ENCODE measurements at places on chromosomes 7 and 10. TPM values are rescaled to one million over a fixed set of nuclear protein-coding genes. Genes with fewer than 3 reads are reported as not detected.

DNA sequence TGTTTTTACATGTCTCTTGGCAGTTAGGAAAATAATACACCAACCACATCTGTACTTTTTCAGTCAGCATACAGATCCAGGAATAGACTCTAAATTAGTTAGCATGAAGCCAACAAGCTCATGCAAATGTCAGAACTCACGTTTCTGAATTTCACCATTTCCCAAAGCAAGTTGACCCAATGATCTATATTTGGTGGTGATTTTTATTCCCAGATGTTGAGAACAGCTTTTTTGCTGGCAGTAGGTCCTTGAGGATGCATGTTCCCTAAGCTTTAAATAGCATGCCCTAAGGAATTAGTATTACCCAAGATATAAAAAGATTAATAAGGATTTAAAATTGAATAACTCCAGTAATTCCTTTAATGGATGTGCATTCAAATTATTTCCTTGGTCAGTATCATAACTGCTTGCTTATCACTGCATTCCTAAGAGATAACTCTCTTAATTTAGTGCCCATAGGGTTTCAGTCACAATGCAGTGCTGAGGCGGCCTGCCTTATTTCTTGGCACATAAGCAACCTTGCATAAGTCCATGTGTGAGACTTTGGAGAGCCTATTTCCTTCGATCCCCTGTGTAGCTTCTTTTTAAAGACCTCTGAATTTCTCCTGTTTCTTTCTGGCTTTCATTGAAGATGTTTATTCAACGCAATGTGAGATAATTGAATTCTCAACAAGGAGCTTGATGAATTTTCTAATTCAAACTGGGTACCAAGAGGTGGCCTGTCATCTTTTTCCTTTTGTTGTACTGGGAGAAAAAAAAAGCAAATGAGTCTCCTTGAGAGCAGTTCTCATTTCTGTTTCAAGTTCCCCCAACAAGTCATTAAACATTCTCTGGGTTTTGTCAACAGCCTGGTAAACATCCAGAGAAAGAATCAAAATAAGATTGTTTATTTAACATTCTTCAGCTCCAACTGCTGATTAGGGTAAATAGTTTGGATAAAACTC, 135.3 kb upstream of the MEOX2 start:
- no peak overlapping the region for H3K27ac ChIP-seq
- no peaks in the 10 kb centered on the region for H3K4me1 ChIP-seq
- no peak overlapping the region for H3K4me3 ChIP-seq

- DNase-seq, result no peak
- peaks cover 88% of the 10 kb centered on the region for H3K27me3 ChIP-seq
- no peak overlapping the region for H3K27ac ChIP-seq
Measured at GRCh38 chr10:69576334-69577011, 3.3 kb upstream of the NEUROG3 start.

The NRCAM gene
- total RNA-seq, result 0.05 TPM

The NOC3L gene
- 22.2 TPM for total RNA-seq

- H3K4me1 ChIP-seq, result no peaks in the 10 kb centered on the region
- H3K27me3 ChIP-seq, result no peaks in the 10 kb centered on the region
- no peak overlapping the region for H3K27ac ChIP-seq
- DNase-seq, result no peak
Measured at GRCh38 chr7:86407291-86407690, 236.4 kb upstream of the GRM3 start.

The NPSR1 gene
- total RNA-seq, result not detected

The CALML3 gene
- total RNA-seq, result not detected

DNA sequence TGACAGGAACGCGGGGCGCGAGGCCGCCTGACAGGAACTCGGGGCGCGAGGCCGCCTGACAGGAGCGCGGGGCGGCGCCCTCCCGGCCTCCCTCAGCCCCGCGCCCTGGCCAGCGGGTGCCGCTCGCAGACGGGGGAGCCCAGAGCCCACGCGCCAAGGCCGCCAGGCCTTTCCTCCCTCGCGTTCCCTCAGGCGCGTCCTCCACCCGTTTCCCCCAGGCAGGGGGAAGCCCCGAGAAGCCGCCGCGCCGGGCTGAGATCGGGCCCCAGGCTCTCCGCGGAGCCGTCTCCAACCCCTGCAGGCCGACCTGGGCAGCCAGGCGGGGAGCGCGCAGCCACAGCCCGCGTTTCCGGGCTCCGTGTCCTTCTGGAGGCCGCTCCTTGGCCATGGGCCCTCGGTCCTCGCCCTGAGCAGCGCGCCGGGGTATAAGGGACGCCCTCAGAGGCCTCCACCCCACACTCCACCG, 17.7 kb downstream of the PTPRN2 start:
- H3K4me3 ChIP-seq, result no peak overlapping the region
- H3K4me1 ChIP-seq, result no peaks in the 10 kb centered on the region
- DNase-seq, result no peak
- H3K27ac ChIP-seq, result no peak overlapping the region
- H3K36me3 ChIP-seq, result no peaks in the 10 kb centered on the region
- H3K27me3 ChIP-seq, result peaks cover 16% of the 10 kb centered on the region

DNA sequence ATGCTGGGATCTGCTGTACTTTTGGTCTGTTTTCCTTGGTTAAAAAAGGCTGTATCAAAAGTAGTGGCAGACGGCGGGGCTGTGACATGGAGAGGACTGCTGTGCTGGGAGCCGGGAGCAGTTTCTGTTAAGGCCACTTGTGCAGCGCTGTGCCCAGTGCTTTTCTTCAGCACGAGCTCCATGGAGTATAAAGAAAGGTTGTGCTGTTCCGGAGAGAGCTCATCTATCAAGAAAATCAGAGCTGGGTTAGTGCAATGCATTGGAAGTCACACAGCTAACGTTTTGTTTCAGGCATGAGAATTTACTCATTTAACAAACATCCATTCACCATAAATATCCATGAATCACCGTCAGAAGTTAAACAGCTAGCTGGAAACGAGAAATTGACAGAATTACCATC, 62.0 kb downstream of the KIAA1549 start:
- peaks cover 11% of the 10 kb centered on the region for H3K27me3 ChIP-seq
- no peak overlapping the region for H3K4me3 ChIP-seq
- H3K4me1 ChIP-seq, result peaks cover 16% of the 10 kb centered on the region

- no peak for DNase-seq
- no peaks in the 10 kb centered on the region for H3K36me3 ChIP-seq
- H3K27me3 ChIP-seq, result no peaks in the 10 kb centered on the region
- H3K4me3 ChIP-seq, result no peak overlapping the region
- H3K4me1 ChIP-seq, result no peaks in the 10 kb centered on the region
- H3K27ac ChIP-seq, result no peak overlapping the region
Measured at GRCh38 chr7:157863906-157864810, 527.4 kb downstream of the DNAJB6 start.

DNA sequence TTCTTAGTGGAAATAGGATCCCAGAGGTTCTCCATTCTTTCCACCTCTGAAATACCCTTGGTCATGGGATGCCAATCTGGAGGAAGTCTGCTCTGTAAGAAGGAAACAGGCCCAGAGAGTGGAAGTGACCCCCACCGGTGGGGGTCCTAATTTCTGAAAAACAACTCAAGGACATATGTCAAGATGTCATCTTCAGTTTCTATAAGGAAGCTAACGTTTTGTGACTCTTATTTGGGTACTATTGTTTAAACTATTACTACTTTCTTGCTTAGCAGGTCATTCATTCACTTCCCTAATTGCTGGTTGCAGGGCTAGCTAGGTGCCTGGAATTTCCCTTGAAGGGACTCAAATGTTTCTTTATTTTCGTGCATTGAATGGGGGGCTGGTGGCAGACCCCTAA, 1.9 kb upstream of the ZNF775 start:
- H3K36me3 ChIP-seq, result peaks cover 24% of the 10 kb centered on the region
- no peak for DNase-seq
- peak overlapping the region; percentile 67 for H3K27ac ChIP-seq
- H3K4me3 ChIP-seq, result no peak overlapping the region

GRCh38 chr10:21368022-21368582, 157.4 kb downstream of the SKIDA1 start:
- H3K27ac ChIP-seq, result no peak overlapping the region
- H3K4me3 ChIP-seq, result no peak overlapping the region
- peaks cover 5% of the 10 kb centered on the region for H3K4me1 ChIP-seq

DNA sequence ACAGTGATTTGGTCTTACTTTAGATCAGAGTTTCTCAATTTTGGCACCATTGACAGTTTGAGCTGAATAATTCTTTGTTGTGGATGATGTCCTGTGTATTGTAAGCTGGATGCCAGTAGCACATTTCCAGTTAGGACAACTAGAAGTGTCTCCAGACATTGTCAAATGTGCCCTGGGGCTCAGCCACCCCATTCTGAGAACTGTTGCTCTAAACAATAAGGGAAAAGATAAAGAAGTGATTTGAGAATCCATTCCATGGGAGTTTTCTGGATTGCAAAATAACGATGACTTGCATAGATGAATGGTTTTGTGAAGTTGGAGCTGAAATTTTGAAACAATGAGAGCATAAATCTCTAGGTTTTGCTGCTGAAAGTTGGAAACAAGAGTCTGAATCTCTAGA, 44.6 kb downstream of the NUP205 start:
- H3K27ac ChIP-seq, result no peak overlapping the region
- peaks cover 46% of the 10 kb centered on the region for H3K36me3 ChIP-seq
- no peaks in the 10 kb centered on the region for H3K4me1 ChIP-seq
- no peak for DNase-seq
- no peaks in the 10 kb centered on the region for H3K27me3 ChIP-seq
- H3K4me3 ChIP-seq, result no peak overlapping the region

DNA sequence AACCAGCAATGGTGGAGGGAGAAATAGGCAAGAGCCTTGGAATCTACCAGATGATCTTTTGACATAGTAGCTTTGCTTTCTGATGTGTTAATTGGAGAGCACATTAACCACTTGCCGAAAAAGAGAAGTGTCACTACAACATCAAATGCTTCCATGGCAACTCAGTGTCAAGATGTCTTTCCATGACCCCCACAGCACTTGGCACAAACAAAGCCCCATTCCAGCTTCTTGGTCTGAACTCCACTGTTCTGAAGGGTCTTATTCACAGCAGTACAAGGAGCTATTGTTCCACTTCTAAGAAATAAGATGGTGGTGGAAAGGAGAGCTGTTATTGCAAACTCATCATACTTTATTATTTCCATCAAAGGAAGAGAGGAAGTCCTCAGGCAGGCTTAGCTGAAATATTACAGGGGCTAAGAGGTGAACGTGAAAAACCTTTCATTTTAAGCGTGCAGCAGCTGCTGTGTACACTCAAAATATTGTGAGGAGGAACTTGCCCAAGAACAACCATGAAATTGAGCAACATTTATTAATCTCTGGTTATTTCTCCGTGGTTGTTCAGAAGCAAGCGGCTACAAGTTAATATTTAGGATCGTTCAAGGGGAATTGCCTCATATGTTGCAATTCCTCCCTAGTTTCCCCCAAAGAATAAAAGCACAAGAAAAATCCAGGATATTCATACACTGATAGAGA, 354.8 kb upstream of the CELF2 start:
- no peak for DNase-seq
- H3K27ac ChIP-seq, result no peak overlapping the region
- no peak overlapping the region for H3K4me3 ChIP-seq
- H3K27me3 ChIP-seq, result no peaks in the 10 kb centered on the region
- no peaks in the 10 kb centered on the region for H3K36me3 ChIP-seq

The AKAP9 gene
- total RNA-seq, result 41.5 TPM

Measured in activated CD8-positive, alpha-beta T cell treated with anti-CD3 and anti-CD28 coated beads, Interleukin-2, amount 10 ng/mL, durations not matched to agents 7 days and 5 days (primary cell).